ENCODE measurements at places on chromosomes 5 and 9. TPM values are rescaled to one million over a fixed set of nuclear protein-coding genes. Genes with fewer than 3 reads are reported as not detected.

PCSK5 gene
- 31.7 TPM for total RNA-seq

DNA sequence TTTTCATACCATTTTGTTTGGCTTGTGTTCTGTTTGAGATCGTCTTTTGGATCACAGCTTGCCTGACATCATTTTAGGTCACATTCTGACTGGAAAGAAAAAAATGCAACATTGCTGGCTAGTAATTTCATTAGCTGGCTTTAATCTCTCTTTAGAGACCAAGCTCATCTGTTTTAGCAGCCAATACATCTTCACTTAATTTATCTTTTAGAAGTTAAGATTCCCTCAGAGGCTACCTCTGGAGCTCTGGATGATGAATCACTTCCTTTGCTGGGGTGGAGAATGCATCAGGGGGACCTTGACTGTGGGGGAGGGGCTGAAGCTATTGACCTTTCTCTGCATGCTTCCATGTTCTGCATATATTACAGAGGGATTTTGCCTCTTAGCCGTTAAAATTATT, 181.5 kb upstream of the OTULINL start:
- DNase-seq: no peak

DNA sequence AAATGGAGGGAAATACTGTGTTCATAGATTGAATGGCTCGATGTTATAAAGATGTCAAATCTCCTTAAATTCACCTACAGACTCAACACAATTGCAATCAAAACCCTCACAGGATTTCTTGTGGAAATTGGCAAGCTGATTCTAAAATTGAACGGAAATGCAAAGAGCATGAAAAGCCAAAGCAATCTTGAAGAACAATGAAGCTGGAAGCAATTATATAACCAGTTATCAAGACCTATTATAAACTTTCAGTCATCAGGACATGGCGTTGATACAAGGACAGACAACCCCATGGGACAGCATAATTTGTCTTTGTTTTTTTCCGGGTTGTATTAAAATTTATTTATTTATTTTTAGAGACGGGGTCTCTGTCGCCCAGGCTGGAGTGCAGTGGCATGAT, 53.5 kb upstream of the OTULINL start:
- DNase-seq: no peak

GRCh38 chr9:130206579-130206978, 34.4 kb downstream of the NCS1 start:
- no peak for DNase-seq

DNA sequence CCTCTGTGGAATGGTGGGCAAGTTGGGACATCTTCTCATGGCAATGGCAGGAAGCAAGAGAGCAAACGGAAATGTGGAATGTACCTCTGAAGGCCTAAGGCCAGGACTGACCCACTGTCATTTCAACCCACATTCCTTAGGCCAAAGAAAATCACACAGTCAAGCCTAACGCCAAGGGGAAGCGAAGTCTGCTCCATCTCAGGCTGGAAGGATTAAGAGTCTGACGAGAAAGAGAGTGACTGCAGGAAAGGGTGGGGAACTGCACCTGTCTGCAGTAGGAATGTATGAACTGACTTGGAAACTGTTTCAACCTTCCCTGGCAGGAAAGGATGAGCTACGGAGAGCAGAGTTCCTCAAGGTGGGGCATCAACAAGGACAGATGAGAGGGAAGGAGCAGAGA, 90.2 kb upstream of the TAS2R1 start:
- no peak for DNase-seq

DPP7 gene
- 12.2 TPM for total RNA-seq

BOD1 gene
- total RNA-seq: 46.4 TPM
